Fibroblast of lung (primary cell): ENCODE measurements at places on chromosomes 5 and 9. TPM values are rescaled to one million over a fixed set of nuclear protein-coding genes. Genes with fewer than 3 reads are reported as not detected.
A peak's percentile ranks its signal among the peaks of the same experiment; 100 is the strongest.

DNA sequence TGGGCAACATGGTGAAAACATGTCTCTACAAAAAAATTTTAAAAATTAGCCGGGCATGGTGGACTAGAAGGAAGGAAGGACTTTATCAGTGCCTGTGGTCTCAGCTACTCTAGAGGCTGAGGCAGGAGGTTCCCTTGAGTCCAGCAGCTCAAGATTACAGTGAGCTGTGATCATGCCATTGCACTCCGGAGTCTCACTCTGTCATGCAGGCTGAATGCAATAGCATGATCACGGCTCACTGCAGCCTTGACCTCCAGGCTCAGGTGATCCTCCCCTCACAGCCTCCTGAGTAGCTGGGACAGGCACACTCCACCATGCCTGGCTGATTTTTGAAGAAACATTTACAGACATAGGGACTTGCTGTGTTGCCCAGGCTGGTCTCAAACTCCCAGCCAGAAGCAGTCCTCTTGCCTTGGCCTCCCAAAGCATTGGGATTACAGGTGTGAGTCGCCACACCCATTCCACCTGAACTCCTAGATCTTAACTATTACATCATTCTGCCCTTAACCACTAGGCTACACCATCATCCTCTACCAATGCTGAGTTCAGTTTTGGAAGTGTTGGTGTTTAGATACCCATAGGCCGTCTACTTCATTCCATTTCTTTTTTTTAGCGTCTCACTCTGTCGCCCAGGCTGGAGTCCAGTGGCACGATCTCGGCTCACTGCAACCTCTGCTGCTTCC, 2.0 kb upstream of the URM1 start:
- H3K4me1 ChIP-seq, result peaks cover 7% of the 10 kb centered on the region
- DNase-seq, result no peak

DNA sequence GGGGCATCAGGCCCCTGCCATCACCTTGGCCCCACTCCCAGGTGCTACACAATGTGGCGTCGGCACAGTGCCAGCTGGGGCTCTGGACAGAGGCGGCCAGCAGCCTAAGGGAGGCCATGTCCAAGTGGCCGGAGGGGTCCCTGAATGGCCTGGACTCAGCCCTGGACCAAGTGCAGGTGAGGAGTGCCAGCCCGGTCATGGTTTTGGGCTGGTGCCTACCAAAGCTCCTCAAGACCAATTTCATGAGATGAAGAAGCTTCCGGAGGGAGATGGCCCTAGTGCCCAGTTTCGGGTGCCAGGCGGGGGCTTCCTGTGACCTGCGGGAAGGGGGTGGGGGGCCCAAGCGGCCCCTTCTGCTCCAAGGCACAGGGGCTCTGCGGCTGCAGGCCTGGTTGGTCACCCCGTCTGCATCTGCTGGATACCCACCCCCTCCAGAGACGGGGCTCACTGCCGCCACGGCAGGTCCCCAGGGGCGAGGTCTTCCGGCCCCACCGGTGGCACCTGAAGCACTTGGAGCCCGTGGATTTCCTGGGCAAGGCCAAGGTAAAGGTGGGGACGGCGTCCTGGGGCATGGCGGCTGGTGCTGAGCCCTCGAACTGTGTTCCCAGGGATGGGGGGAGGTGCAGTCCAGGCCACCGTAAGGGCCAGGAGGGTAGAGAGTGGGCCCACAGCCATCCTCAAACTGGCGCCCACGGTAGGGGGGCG, 5.8 kb downstream of the NOXA1 start:
- H3K27ac ChIP-seq, result no peak overlapping the region
- H3K36me3 ChIP-seq, result no peaks in the 10 kb centered on the region
- no peaks in the 10 kb centered on the region for H3K27me3 ChIP-seq

DNA sequence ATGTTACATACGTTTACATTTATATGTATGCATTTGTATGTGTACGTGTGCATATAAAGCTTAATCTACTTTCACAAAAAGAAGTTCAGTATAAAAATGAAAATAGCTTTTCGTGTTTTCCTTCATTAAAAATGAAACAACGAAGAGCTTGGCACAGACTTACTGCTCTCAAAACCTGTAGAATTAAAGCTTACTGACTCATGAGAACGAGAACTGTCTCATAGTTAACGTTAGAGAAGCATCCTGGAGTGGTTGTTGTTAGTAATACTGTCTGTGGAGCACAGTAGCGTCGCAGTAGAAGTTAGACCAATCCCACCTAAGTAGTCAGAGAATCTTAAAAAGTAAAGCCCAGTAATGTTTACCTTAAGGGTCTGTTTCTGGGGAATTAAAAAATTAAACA, 1.3 kb downstream of the MAT2B start:
- H3K36me3 ChIP-seq, result no peaks in the 10 kb centered on the region
- peaks cover 11% of the 10 kb centered on the region for H3K4me1 ChIP-seq
- peak overlapping the region; percentile 88 for H3K4me3 ChIP-seq
- DNase-seq, result peak; percentile 75

GRCh38 chr5:97112230-97112629, 30.2 kb downstream of the LIX1 start:
- DNase-seq, result no peak
- no peaks in the 10 kb centered on the region for H3K36me3 ChIP-seq
- H3K27me3 ChIP-seq, result no peaks in the 10 kb centered on the region
- no peak overlapping the region for H3K27ac ChIP-seq
- no peaks in the 10 kb centered on the region for H3K4me1 ChIP-seq

DNA sequence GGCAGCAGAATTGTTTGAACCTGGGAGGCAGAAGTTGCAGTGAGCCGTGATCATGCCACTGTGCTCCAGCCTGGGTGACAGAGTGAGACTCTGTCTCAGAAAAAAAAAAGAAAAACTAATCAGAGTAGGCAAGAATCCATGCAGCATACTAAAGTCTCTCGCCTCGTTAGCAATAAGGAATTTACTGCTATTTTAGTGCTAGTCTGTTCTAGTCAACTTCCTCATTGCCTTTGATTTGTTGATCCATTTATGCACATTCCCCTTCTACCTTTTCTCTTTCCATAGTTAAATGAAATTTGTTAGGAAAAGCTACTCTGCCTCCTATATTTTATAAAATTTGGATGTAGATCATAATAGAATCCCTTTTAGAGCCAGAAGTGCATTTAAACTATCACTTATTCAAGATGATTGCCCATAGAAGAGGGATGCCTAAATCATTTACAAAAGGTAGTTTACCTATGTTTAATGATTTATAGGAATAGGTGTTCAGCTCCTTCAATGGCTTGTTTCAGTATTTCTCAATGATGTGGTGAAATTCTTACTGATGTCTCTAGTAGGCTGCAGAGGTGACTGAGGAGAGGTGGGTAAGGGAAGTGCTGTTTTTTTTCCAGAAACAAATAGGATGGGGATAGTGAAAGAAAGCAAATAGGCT, 1.9 kb downstream of the LRRC19 start:
- H3K27me3 ChIP-seq, result no peaks in the 10 kb centered on the region
- no peak overlapping the region for H3K4me3 ChIP-seq
- no peak overlapping the region for H3K27ac ChIP-seq
- DNase-seq, result no peak
- H3K36me3 ChIP-seq, result no peaks in the 10 kb centered on the region
- no peaks in the 10 kb centered on the region for H3K4me1 ChIP-seq

- no peaks in the 10 kb centered on the region for H3K27me3 ChIP-seq
- no peak overlapping the region for H3K27ac ChIP-seq
- peak; percentile 18 for DNase-seq
- no peak overlapping the region for H3K4me3 ChIP-seq
- H3K36me3 ChIP-seq, result no peaks in the 10 kb centered on the region
Observed at GRCh38 chr9:116447934-116448333, 239.2 kb upstream of the TRIM32 start.

GRCh38 chr5:144028636-144029035, 141.8 kb downstream of the YIPF5 start:
- H3K27me3 ChIP-seq, result no peaks in the 10 kb centered on the region
- H3K27ac ChIP-seq, result peak overlapping the region; percentile 52
- no peaks in the 10 kb centered on the region for H3K36me3 ChIP-seq
- H3K4me1 ChIP-seq, result peaks cover 11% of the 10 kb centered on the region
- no peak overlapping the region for H3K4me3 ChIP-seq

The PCDHGB1 gene
- total RNA-seq, result 3.1 and 4.3 TPM in 2 replicates

GRCh38 chr9:92727716-92728700, 36.6 kb downstream of the BICD2 start:
- H3K36me3 ChIP-seq, result peaks cover 8% of the 10 kb centered on the region
- peaks cover 9% of the 10 kb centered on the region for H3K4me1 ChIP-seq
- no peak overlapping the region for H3K4me3 ChIP-seq
- H3K27ac ChIP-seq, result no peak overlapping the region

GRCh38 chr9:125176636-125177035, 13.0 kb downstream of the PPP6C start:
- H3K36me3 ChIP-seq, result no peaks in the 10 kb centered on the region
- H3K27me3 ChIP-seq, result no peaks in the 10 kb centered on the region
- peaks cover 6% of the 10 kb centered on the region for H3K4me1 ChIP-seq
- no peak overlapping the region for H3K27ac ChIP-seq
- no peak overlapping the region for H3K4me3 ChIP-seq
- no peak for DNase-seq

The LYRM7 gene
- total RNA-seq, result 6.4 and 6.9 TPM in 2 replicates

GRCh38 chr9:128553728-128554127, 1.3 kb downstream of the SPTAN1 start:
- peak; percentile 75 for DNase-seq
- peak overlapping the region; percentile 86 for H3K4me3 ChIP-seq
- H3K36me3 ChIP-seq, result no peaks in the 10 kb centered on the region
- H3K27ac ChIP-seq, result peak overlapping the region; percentile 89
- peaks cover 26% of the 10 kb centered on the region for H3K4me1 ChIP-seq

DNA sequence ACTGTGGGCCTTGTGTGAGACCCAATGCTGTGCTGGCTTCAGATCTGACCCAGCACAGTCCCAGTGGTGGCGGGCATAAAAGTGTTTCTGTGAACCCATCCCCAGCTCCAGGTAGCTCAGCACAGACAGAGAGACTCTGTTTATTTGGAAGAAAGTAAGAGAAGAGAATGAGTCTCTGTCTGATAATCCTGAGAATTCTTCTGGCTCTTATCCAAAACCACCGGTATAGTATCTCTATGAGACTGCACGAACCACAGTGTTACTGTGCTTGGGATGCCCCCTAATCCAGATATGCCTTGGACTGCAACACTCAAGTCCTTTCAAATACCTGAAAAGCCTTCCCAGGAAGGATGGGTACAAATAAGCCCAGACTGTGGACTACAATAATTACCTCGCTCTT, 1660.8 kb upstream of the ACO1 start:
- no peaks in the 10 kb centered on the region for H3K36me3 ChIP-seq
- no peaks in the 10 kb centered on the region for H3K4me1 ChIP-seq
- H3K4me3 ChIP-seq, result no peak overlapping the region

DNA sequence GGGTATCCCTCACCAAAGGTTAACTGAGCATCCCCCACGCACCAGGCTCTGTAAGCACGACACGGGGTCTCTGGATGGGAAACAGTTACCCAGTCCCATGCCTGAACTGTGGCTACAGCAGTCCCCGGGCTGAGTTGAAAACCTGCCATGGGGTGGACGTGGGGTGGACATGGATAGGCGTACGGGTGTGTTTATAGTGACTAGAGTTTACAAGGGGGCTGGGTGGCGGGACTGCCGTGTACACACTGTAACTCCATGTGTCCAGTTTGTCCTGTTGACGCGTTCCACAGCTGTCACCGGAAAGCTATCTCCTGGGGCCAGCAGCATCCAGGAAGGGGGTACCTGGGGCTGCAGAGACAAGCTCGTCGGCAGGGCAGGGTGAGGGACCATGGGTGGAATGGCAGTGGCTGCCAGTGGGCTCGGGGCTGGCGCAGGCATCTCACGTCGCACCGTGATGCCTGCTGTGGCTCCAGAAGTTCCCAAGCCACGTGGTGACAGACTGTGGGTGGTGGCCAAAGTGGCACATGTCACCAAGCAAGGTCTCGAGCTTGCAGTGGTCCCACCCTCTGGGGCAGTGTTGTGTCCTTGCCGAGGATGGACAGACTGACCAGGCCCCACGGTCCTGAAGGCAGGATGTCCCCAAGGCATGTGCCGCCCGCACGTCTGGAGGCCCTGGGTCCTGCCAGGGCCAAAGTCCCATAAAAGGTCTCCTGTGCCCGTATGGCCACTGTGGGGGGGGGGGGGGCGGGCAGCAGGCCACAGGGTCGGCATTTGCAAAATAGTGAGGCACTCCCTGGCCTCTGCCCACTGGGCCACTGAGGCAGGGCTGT, 29.3 kb upstream of the RNF130 start:
- no peak for DNase-seq
- H3K27me3 ChIP-seq, result no peaks in the 10 kb centered on the region
- H3K4me1 ChIP-seq, result no peaks in the 10 kb centered on the region
- no peak overlapping the region for H3K4me3 ChIP-seq
- no peaks in the 10 kb centered on the region for H3K36me3 ChIP-seq
- no peak overlapping the region for H3K27ac ChIP-seq

GRCh38 chr5:64384765-64385164, 121.0 kb upstream of the RGS7BP start:
- no peaks in the 10 kb centered on the region for H3K36me3 ChIP-seq
- H3K4me3 ChIP-seq, result no peak overlapping the region
- H3K27me3 ChIP-seq, result no peaks in the 10 kb centered on the region
- H3K27ac ChIP-seq, result no peak overlapping the region
- H3K4me1 ChIP-seq, result no peaks in the 10 kb centered on the region

The OR1J2 gene
- total RNA-seq, result 0.26 and 0.33 TPM in 2 replicates

- no peak for DNase-seq
- no peak overlapping the region for H3K4me3 ChIP-seq
- peaks cover 7% of the 10 kb centered on the region for H3K4me1 ChIP-seq
- no peaks in the 10 kb centered on the region for H3K27me3 ChIP-seq
Observed at GRCh38 chr5:172760959-172761358, 10.0 kb downstream of the DUSP1 start.

The PAM gene
- 241 and 405 TPM in 2 replicates for total RNA-seq

The SLCO6A1 gene
- total RNA-seq, result not detected in 2 replicates

- DNase-seq, result no peak
- H3K4me3 ChIP-seq, result no peak overlapping the region
- no peaks in the 10 kb centered on the region for H3K36me3 ChIP-seq
- no peaks in the 10 kb centered on the region for H3K4me1 ChIP-seq
Observed at GRCh38 chr5:54425258-54425657, 30.2 kb upstream of the HSPB3 start.

The FAM221B gene
- total RNA-seq, result not detected in 2 replicates

The PGM5 gene
- total RNA-seq, result 37.5 and 113 TPM in 2 replicates

The CYSRT1 gene
- 0.51 and 0.66 TPM in 2 replicates for total RNA-seq

The MEIKIN gene
- under 0.01 TPM in 1 of 2 replicates, not detected in the other for total RNA-seq

- DNase-seq, result no peak
- H3K27me3 ChIP-seq, result no peaks in the 10 kb centered on the region
- H3K4me1 ChIP-seq, result no peaks in the 10 kb centered on the region
- H3K36me3 ChIP-seq, result no peaks in the 10 kb centered on the region
- no peak overlapping the region for H3K27ac ChIP-seq
Observed at GRCh38 chr5:109594217-109594616, 95.5 kb upstream of the MAN2A1 start.
